Skin of body (tissue), 3 donors: ENCODE measurements at places on chromosomes 2 and 18. TPM values are rescaled to one million over a fixed set of nuclear protein-coding genes. Genes with fewer than 3 reads are reported as not detected.

Gene PRKAG3
- 2.5 TPM for total RNA-seq

Gene CDK15
- total RNA-seq = 1.6 TPM

Gene SP9
- total RNA-seq = 3.3 TPM

Gene ANKRD30BL
- total RNA-seq = 1.4 TPM

Gene TAF4B
- total RNA-seq = 7.2 TPM

Gene KDM3A
- 97.0 TPM for total RNA-seq

Gene B3GNT7
- 1.4 TPM for total RNA-seq

Gene RNF152
- 60.2 TPM for total RNA-seq

Gene CRACDL
- 1.1 TPM for total RNA-seq

Gene C2orf80
- not detected for total RNA-seq

Gene NT5C1B
- not detected for total RNA-seq
